Karpas-422 (cell line): ENCODE measurements at places on chromosomes 2 and 18.

GRCh38 chr2:65021709-65022108, 32.5 kb downstream of the SLC1A4 start:
- DNase-seq: no peak

DNA sequence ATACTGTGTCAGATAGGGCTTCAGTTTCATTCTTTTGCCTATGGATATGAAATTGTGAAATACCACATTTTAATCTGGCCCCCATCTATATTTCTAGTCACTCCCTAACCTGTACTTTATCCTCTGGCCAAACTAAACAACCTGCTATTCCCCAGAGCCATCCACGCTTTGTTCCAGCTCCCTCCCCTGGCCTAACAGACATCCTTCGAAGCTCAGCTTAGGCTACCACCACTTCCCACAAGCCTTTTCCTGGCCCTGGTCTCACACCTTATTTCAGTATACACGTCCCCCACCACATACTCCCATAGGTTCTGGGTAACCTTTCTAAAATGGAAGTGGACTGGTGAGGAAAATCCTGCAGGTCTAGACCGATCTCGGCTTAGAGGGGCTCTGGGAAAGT, 55.4 kb downstream of the MAP4K3 start:
- no peak for DNase-seq

GRCh38 chr2:73862987-73863386, 29.8 kb upstream of the ACTG2 start:
- no peak for DNase-seq

DNA sequence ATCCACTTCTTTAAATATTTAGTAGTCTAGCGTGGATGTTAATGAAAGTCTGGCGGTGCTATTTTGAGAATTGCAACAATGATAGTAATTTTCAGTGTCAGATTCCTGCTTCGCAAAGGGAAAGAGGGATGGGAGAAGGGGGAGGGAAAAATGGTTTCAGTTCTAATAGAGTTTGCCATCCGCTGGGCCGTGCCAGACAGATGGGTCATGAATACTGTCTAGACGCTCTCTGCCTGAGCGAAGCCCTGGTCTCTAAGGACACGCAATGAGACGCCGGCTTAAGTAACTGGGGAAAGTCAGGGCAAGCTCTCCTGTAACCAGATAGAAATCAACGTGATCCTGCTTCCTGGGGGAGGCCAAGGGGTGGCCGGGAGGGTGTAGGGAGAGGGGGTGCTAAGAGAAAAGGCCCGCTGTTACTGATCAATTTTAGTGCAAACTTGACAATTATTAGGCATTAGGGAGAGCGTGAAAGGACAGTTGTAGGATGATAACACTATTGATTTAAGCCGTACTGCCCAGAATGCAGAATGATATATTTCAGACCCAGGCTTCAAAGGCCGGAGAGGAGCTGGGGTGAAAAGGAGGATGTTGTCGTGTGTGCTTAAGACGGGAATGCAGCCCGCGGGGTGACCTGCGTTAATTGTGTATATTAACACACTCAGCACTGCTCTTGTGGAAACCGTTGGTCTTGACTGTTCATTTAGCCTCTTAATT, 229.2 kb downstream of the LDLRAD4 start:
- no peak for DNase-seq

DNA sequence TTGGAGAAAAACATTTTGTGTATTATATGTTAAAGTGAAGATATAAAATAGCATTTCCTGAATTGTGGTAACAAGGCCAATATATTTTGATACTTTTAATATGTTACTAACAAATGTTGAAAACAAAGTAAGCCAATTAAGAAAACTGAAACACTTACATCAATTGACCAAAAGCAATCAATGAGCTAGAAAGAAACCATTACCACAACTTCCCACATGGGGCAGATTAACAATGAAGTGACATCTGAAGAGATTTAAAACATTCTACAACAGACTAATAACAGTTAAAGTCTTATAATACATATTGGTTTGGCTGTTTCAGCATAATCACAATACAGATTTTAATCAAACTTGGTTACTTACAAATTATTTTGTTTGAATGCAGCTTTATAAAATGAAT, 282.4 kb upstream of the NETO1 start:
- no peak for DNase-seq

DNA sequence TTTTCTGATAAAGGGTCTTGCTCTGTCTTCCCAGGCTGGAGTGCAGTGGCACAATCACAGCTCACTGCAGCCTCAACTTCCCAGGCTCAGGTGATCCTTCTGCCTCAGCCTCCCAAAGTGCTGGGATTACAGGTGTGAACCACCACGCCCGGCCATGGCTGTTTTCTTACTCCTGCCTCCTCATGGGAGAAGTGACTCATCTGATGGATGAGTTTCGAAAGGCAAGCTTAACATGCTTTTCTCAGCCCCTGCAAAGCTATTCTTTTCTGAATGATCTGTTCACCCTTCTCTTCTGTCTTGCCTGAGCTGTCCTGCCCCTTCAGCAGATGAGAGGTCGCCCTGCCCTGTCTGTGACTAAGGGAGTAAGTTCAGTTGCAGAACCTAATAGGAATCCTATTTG, 929 bp upstream of the CREG2 start:
- DNase-seq: no peak

DNA sequence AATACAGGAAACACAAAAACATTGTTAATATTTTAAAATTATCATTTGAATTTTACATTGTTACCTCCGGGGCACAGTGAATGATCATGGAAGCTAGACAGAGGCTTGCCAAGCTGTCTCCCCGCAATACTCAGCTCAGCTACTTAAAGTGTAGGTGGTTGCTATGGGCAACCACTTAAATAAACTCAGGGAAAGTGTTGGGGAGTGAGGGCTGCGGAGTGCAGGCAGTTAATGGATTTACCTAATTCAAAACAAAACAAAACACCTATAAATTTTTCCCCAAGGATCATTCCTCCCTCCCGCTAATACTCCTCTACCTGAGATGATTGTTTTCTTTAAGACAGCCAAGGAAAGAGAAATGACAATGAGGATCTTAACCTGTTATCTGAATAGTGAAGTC, 349.5 kb downstream of the TGIF1 start:
- no peak for DNase-seq

GRCh38 chr2:3001615-3002560, 375.7 kb downstream of the EIPR1 start:
- no peak for DNase-seq

- no peak for DNase-seq
Observed at GRCh38 chr2:234682492-234683228, 185.8 kb upstream of the ARL4C start.

GRCh38 chr18:63773551-63773950, 1.7 kb upstream of the SERPINB7 start:
- DNase-seq: no peak

- DNase-seq: no peak
Observed at GRCh38 chr2:143081616-143082015, 47.6 kb upstream of the ARHGAP15 start.

DNA sequence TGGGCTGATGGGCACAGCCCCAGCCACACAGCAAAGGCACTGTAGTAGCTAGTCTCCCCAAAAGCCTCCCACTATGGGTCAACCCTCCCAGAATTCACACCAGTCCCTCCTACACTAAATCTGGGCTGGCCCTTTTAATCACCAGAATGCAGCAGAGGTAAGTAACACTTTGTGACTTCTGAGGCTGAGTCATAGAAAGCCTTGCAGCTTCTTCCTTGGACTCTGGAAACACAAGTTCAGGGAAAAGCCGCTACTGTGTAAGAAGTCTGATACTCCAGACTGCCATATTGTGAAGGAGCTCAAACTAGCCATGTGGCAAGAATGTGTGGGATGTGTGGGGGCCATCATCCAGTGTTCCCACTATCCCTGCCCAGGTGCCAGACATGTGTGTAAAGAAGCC, 19.0 kb upstream of the SIX2 start:
- DNase-seq: no peak

DNA sequence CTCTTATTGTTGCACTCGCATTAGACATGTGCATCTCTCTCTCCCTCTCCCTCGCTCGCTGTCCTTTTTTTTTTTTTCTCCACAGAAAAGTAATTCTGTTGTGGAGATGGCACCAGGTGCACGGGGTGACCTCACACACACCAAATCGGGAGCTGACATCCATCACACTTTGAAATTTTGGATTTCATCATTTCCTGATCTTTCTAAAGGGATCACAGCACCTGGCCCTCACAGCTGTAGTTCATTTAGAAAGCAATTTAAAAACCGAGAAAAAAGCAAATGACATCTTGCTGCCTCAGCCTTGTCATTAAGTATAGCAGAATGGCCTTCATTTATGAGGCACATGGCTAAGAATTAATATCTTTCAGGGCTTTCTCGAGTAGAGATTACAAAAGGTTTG, 717.2 kb downstream of the RNF144A start:
- DNase-seq: no peak

GRCh38 chr2:45275242-45275805, 266.1 kb upstream of the SIX2 start:
- no peak for DNase-seq

DNA sequence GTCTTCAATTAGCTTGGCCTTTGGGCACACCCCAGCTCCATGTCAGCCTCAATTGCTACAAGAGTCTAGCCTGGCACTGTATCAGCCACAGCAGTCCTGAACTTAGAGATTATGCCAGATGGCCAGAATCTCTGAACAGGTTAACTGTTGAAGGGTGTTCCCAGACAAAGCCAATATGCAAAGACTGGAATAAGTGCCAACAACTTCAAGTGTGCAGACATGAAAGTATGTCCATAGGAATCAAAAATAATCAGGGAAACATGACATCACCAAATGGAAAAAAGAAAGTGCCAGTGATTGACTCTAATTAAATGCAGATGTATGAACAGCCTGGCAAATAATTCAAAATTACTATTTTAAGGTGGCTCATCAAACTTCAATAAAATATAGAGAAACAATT, 98.5 kb upstream of the DOCK10 start:
- no peak for DNase-seq

DNA sequence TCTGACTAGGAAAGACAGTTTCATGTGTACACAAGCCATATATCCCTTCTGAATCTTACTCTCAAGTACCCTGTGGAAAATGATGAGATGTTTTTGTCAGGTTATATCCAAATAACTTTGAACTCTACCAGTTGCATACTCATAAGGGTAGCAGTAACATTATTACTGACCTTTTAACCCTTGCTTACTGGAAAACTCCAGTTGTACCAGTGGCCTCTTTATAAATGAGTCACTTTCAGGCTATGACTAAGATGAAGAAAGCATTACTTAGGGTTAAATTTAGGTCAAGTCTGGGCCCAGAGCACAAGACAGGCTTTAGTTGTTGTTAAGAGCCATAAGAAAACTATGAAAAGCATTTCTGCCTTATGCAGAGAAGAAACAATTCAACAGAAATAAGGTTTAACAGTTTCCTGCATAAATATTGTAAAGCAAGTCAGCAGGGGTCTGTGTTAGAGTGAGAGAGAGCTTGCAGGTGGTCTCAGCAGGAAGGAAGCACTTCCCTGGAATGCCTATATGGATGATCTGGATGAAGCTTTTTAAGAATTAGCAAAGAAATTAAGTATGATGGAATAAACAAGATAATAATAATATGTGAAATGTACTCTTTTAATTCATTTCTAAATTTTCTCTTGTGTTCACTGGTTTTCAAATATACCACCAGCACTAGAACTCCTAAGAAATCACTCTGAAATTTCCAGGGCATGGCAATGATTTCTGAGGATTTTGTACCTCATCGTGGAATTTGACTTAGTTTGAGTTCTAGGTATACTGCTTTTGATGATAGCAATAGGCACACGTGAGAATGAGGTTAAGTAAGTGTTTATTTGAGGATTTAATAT, 126.6 kb downstream of the UBE2E3 start:
- no peak for DNase-seq

DNA sequence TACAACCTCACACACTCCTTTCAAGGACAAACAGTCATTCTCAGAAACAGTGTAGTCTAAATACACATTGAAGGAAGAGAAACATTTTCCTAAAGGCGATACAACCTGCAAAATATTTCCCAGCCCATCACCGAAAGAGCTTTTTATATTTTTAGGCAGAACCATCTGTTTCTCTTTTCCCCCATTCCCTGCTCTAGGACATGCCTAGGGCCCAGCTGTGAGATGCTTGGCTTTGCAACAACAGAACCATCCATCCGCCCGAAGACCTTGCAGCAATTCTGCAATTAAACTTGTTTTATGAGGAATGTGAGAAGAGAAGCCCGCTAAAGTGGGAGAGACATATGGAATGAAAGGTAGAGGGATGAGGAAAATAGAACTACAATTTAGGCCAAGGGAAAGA, 105.6 kb upstream of the RFX8 start:
- DNase-seq: no peak

- no peak for DNase-seq
Observed at GRCh38 chr18:61883547-61883946, 9.3 kb downstream of the RNF152 start.

- DNase-seq: no peak
Observed at GRCh38 chr2:150663143-150663542, 175.7 kb upstream of the RND3 start.

DNA sequence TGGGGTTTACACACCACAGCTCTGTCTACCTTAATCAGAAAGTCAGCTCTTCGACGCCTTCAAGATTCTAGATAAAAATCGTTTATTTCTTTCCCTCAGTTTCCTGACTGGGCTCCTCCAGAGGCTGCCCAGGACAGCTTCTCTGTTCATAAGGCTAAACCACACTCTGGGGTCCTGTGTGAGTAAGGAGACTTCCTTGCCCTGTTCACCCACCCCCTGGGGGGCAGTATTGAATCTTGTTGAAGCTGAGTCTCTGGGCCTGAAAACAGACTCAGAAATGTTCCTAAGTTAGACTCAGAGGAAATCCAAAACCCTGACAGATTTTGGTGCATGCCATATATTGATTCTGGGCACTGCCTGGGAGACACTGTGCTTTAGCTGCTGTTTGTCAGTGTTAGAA, 43.0 kb downstream of the G6PC2 start:
- DNase-seq: peak; percentile 43

DNA sequence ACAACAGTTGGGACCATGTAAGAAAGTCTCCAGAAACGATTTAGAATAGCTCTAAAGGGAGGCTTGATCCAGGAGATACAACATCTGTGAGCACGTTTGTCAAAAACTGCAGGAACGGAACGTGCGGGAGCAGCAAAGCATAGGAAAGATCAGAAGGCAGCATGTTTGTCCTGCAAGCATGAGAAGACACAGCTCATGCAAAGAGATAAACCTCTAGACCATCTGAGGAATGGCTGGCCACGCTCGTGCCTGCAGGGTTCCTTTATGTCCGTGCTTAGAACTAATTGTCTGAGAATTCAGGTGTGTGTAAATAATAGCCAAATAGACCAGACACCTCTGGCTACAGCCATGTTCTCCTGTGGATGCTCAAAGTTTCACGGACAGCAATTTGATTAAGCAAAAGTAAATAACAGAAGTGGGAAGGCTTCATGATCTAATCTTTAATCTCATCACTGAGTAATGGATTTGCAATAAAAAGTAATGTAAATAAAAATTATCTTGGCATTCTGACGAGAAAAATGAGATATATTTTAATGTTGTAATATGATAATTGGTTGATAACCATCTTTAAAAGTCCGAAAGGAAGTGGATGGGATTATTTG, 534.8 kb upstream of the CDH7 start:
- no peak for DNase-seq
